NCI-H2029 treated with DMSO at 0.1 percent for 48 hours (cell line): ENCODE measurements at places on chromosomes 6 and 20.

DNA sequence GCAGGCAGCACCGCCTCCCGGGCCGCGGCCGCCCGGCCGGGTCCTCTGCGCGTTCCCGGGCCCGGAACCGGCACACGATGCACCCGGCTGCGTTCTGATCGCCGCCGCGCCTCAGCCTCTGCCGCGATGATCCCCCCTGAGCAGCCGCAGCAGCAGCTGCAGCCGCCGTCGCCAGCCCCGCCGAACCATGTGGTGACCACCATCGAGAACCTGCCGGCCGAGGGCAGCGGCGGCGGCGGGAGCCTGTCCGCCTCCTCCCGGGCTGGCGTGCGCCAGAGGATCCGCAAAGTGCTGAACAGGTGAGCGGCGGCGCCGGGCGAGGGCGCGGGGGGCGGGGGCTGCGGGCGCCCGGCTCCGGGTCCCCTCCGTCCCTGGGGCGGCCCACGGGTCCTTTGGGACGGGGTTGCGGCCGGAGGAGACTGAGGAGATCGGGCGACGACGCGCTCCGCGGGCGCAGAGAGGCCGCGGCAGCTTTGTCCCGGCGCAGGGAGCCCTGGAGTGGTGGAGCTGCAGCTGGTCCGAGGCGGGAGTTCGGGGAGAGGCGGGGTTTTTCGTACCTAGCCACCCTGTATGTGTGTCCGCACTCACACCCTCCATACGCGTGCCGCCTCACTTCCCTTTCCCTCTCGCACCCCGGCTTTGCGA lies 659 bp downstream of the SLC35F1 start:
- DNase-seq, result no peak

GRCh38 chr6:30562470-30563425 lies 5.7 kb downstream of the PRR3 start:
- no peak for DNase-seq

DNA sequence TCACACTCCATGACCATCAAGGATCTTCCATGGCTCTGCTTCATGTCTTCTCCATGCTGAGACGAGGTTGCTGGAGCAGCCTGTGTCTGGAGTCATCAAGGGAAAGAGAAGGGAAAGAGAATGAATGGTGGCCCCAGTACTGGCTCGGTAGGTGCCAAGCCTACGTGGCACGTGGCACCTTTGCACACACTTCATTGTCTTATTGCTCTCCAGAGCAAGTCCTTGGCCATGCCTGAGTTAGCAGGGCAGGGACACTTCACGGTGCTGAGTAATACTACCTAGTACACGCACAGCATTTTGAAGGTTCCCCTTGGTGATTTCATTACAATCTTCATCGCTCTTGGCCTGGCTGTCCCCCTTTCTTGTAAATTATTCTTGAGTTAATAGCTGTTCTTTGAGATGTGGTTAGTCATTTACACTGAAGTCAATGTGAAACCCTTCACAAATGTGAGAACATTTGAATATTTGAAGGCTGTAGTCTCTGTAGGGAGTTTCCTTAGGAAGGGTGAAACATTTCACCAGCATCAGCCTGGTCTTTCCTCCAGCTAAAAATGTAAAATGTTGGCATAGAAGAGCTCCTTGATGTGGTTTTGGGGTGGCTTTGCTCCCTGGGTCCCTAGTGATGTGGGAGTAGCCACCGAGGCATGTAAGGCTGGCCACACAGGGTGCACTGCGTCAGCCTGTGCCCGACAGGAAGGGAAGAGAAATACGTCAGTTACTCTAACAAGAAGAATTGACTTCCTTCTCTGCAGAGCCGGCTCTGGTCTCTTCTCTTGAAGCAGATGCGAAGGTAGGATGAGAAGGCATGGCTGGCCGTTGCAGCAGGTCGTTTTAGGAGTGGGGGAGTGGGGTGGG lies at the start of gene SYTL3:
TSS of gene SYTL3 (plus strand) at position 766 of the 855 bp plus-strand sequence. CDS start 13,215 bp downstream, outside the sequence.
- peak; percentile 74 for DNase-seq

DNA sequence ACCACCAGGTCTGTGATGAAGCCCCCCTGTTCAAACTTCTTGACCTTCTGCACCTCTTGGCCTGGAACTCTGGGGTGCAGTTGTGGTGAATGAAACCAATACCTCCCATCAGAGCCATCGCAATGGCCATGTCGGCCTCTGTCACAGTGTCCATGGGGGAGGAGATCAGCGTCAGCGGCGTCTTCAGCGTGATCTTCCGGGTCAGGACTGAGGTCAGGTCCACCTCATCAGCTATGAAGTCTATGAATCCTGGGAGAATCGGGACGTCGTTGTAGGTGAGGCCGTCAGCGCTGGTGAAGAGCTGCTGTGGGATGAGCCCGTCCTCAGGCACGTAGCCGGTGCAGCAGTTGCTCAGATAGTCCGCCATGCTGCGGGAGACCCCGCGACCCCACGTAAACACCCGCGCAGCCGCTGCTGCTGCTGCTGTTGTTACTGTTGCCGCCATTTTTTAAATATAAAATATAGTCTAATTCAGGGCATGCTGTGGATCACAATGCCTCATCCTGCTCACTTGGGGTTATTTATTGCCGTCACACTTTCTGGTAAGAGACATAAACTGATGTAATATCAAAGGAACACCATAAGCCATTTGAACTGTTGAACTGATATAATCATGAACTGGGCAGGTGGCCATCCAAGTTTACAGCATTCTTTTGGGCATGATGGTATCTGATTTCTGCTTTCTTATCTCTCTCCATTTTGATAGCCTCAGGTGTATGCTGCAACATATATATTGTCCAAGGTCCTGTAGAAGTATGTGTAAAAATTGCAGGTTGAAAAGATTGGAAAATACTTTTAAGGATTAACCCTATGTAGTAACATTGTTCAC lies 18.7 kb upstream of the RNF144B start:
- DNase-seq, result no peak

- DNase-seq, result no peak
These were observed 1027.3 kb upstream of the CITED2 start for GRCh38 chr6:140401761-140402160.

- no peak for DNase-seq
These were observed 110.4 kb upstream of the COL21A1 start for GRCh38 chr6:56357616-56358373.

- no peak for DNase-seq
These were observed 70.6 kb upstream of the DST start for GRCh38 chr6:56713254-56713672.

DNA sequence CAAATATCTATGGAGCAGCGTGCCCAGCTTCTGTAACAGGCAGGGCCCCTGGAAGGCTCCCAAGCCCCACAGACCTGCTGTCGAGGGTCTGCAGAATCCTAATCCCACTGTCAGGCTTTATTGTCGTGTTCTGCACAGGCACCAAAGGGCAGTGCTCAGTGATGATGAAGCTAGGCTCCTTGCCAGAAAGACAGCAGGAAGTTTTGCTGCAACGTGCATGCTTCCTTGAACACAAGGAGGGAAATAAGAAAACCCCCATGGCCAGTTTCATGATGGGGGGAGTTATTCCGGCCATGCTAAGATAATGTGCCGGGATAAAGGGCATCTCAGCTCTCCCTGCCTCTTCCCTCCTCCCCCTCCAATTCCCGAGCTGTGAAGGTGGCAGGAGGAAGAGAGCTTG lies 109.4 kb upstream of the KCNG1 start:
- no peak for DNase-seq

- no peak for DNase-seq
These were observed 105.0 kb upstream of the LAMP5 start for GRCh38 chr20:9409352-9409751.

DNA sequence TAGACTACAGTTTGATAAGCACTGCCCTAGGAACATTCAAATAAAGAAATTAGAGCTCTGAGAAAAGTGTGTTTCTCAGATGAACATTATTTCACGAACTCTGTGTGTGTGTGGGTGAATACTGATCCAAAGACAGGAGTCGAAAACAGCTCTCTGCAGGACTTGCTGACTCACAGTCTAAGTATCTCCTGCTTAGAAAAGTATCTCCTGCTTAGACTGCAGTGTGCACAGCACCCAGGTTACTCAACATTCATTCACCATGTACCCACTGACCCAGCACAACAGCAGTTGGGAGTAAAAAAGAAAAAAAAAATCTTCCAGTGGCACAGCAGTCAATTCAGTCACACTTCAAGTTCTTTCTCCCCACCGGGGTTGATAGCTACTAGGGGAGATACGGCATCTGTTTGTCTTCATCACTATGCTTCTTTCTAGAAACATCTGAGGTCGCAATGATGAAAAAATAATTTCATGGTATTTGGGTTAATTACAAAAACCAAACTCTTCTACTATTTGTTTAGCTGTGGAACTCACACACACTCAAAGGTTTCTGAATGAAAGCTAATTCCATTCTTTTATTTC lies 48.0 kb downstream of the GCLC start:
- DNase-seq, result no peak
